ENCODE measurements at places on chromosomes 6 and 20.
A peak's percentile ranks its signal among the peaks of the same experiment; 100 is the strongest.

- no peak for DNase-seq
Observed at GRCh38 chr6:48917233-48917632, 545.8 kb downstream of the MMUT start.

GRCh38 chr6:157822245-157823000, 623 bp upstream of the SNX9 start:
- DNase-seq, result no peak

DNA sequence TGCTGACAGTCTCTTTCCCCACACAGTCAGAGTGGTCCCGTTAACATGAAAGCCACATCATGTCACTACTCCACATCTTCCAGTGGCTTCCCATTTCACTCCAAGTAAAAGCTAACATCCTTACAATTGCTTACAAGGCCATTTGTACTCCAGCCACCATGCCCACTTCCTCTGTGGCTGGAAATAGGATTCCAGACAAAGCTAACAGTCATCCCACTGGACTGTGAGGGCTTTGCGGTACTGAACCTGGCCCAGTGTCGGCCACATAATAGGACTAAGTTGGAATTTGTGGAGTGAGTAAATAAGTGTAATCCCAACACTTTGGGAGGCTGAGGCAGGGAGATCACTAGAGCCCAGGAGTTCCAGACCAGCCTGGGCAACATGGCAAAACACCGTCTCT, 10.9 kb downstream of the CCM2L start:
- DNase-seq, result no peak

DNA sequence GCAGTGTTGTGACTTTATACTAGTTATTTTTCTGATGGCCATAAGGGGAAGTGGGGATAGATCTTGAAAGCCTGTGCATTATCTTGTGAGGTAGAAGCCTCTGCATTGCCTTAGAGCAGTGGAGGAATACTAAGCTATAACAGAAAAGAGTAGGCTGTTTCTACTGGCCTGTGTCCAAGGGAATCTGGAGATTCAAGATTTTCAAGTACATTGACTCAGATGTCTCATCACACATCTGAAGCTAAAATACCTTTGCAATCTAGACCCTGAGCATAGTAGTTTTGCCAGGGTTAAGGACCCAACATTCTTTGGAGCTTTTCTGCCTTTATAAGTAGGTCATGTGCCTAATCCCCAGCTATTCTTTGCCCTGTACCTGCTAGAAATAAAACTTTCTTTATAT, 272.3 kb downstream of the TENT5A start:
- no peak for DNase-seq

- no peak for DNase-seq
Observed at GRCh38 chr6:137680705-137681346, 186.2 kb upstream of the TNFAIP3 start.

DNA sequence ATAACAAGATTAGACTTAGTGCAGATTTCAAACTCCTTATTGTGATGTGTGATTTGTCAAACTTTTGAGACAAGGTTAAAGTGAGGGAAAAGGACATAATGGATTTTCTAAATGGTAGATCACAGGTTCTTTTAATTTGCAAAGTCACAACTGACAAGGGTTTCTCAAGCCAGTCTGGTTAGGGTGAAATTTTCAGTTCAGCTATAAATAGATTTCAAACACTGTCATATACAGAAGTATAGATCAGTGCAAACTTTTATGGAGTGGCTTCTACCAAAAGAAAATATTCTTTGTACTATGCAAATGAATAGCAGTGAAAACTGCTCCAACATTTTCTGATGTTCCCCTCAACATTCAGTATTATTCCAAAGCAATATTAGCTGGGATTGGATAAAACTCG, 337.1 kb upstream of the MAN1A1 start:
- DNase-seq, result no peak

GRCh38 chr6:14986370-14986769, 259.5 kb upstream of the JARID2 start:
- no peak for DNase-seq

GRCh38 chr6:101650402-101651100, 257.0 kb downstream of the GRIK2 start:
- DNase-seq, result no peak

- DNase-seq, result peak; percentile 74
Observed at GRCh38 chr6:13470238-13471140, 16.9 kb downstream of the GFOD1 start.

GRCh38 chr20:41391587-41392001, 25.0 kb upstream of the EMILIN3 start:
- DNase-seq, result peak; percentile 98

DNA sequence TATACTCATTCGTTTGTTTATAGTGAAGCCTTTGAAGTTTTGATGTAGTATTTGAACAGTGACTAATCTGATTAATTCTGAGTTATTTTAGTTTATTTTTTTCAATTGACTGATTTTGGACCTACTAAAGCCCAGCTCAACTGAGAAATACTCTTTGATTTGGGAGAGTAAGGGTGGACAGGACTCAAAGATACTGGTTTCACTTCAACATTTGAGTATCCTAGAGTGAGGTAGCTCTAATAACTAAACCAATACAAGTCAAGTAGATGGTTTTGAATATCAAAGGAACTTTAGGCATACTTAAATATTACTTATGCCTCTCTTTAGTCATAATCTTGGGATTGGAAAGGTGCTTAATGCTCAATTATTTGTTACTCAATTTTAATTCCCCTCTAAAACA, 65.6 kb downstream of the ZNF292 start:
- no peak for DNase-seq

GRCh38 chr6:26312096-26312463, 52.9 kb upstream of the BTN3A2 start:
- no peak for DNase-seq

GRCh38 chr6:168605964-168606363, 165.0 kb downstream of the SMOC2 start:
- no peak for DNase-seq

GRCh38 chr6:114315831-114316595, 26.8 kb downstream of the HS3ST5 start:
- DNase-seq, result no peak

- DNase-seq, result no peak
Observed at GRCh38 chr20:23212464-23212995, 126.4 kb upstream of the CD93 start.

DNA sequence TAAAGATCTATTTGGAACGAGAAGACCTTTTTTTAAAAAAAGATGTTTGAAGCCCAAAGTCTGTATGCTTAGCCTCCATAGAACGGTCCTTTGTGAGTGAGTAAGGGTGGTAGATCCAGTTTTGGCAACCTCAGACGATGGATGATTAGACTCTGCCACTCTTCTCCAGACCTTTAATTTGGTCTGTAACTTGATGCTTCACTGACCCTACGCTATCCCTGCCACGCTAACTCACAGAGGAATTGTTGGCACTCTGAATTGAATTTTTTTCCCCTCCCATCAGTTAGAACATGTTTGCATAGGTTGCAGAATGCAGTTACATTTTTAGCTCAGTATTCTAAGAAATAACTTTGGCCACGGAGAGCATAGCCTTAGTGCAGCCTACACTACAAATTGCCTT, 15.8 kb upstream of the DEK start:
- DNase-seq, result peak; percentile 33

DNA sequence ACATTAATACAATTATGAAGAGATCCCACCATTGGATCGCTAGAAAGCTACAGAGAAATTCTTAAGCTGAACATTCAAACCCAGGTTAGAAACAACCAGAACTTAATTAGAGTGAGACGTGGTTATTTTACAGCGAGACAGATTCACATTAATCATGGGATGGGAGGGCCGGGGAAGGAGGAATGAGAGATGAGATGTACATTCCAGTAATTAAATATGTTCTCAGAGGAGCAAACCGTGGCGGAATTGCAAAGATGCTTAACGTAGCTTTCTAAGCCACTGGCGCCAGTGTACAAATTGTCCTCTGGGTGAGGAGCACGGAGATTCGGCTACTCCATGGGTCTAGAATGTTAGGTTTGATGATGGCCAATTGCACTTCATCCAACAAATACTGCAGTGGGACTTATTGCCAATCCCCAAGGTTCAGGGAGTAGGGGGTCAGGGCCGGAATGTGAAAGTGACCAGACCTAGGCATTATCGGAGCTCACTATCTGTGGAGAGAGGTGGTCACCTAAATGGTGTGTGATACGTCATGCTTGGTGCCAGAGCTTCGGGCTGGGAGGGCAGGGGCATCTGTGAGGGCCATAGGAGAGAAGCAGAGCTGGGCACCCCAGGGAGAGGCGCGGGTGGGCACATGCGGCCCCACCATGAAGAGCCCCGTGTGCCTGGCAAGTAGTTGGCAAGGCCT, 114.7 kb downstream of the EDN3 start:
- DNase-seq, result no peak

DNA sequence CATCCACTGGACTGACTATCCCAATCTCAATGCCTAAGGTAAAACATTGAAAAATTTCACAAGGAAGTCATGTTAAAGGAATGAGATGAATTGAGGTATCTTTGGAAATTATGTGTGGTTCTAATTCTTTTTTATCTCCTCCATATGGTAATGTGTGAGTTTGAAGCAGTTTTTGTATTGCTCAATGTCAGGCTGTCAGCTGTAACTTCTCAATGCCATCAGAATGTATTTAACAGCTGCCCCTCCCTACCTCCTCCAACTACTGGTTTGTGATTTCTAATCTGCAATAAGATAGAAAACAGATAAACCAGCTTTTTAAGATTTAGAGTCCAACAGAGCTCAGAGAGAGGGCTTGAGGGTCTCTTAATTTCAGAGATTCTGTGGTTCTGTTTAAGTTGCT, 1005.8 kb upstream of the ADGRB3 start:
- no peak for DNase-seq

DNA sequence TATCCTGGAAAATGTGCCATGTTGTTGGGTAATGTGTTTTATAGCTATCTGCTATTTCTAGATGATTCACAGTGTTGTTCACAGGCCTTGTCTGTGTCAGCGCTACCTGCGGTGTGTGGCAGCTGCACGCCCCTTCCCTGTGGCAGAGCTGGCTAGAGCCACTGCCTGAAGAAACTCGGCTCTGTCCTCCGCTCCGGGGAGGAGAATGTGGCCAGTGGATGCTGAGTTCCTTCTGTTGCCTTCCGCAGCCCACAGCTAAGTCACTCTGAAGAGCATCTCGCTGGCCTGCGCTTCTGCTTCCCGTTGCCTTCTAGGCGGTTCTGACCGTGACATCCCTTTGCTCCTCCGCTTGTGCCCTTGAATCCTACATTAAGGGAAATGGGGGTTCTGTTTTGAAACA, 135.1 kb downstream of the PLG start:
- no peak for DNase-seq

Measured in SJCRH30 (cell line).